ENCODE measurements at places on chromosomes 2 and 18.

GRCh38 chr18:13585379-13586153, 140.8 kb downstream of the FAM210A start:
- DNase-seq: no peak

- DNase-seq: no peak
These were observed 125.2 kb upstream of the PIK3C3 start for GRCh38 chr18:41829647-41830516.

DNA sequence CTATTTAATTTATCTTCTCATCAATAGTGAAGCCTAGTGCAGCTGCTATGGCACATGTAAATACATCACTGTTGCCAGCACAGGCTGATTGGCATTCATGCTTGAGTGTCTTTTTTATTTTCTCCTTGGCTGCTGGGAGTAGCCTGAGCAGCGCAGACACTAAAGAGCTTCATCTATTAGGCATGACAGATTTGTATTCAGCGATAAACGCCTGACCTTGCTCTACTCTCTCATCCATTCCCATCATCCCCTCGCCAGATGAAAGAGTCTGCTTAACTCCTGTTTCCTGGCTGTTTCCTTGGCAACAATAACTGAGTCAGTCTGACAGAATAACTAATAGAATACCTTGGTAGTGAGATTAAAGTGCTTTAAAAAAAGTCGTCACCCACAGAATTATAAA, 753.6 kb downstream of the DCC start:
- no peak for DNase-seq

DNA sequence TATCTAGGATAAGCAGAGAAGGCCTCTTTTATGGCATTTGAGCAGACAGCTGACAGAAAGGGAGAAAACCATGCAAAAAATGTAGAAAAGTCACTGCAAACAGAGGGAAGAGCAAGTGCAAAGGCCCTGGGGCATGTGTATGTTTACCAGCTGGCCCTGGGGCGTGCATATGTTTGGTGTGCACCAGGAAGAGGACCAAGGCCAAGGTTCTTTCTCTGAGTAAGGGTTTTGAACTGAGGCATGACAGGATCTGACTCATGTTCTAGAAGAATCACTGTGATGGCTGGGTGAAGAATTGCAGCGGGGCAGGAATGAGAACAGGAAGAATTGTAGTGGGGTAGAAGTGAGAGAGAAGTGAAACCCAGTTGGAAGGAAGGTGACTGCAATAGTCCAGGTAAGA, 69.6 kb downstream of the STEAP3 start:
- no peak for DNase-seq

GRCh38 chr18:68520406-68521075, 194.4 kb downstream of the TMX3 start:
- no peak for DNase-seq

- DNase-seq: no peak
These were observed 117.0 kb upstream of the SMIM21 start for GRCh38 chr18:75544496-75544895.

- DNase-seq: no peak
These were observed 3.0 kb upstream of the CCDC93 start for GRCh38 chr2:118016911-118017310.

DNA sequence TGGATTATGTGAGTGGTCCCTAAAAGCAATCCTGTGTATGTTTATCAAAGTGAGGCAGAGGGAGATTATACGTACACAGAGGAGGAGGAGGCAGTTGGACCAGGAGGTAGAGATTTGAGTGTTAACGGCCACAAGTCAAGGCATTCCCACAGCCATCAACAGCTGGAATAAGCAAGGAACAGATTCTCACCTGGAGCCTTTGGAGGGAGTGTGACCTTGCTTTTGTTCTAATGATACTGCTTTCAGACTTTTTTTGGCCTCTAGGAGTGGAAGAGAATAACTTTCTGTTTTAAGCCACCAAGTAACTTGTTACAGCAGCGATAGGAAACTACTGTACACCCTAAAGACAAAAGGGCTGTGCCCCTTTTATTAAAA, 18.1 kb downstream of the LCLAT1 start:
- DNase-seq: no peak

DNA sequence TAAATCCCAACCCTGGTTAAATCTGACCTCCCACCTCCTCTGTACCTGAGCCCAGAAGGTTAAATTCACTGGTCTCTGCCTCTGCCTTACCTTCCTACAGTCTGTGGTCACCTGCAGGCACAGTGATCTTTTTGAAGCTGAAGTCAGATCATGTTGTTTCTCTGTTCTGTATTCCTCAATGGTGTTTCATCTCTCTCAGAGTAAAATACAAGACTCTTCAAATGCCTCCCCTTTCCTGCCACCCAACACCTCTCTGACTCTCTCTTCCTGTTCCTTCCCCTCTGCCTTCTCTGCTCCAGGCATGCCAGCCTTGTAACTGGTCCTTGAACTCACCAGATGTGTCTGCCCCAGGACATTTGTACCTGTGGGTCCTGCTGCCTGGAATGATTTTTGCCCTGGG, 219.3 kb downstream of the UXS1 start:
- no peak for DNase-seq

DNA sequence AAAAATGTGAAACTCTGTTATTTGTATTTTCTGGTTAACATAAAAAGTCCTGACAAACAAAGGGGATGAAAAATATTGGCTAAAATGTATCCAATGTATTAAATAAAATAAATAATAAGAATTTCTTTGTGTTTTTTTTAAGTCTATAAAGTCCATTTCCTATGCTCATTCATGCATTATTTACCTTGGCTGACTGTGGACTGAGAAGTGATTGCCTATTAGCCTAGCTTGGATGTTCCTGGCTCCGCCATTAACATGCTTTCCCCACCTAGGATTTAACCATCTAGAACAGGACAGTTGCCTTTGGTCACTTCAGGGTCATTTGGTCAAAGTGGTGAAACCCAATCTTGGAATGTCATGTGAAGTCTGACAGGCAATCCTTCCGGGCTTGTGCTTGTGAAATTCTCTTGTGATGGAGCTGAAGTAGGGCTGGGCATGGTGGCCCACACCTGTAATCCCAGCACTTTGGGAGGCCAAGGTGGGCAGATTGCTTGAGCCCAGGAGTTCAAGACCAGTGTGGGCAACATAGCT, 60.4 kb upstream of the TANC1 start:
- DNase-seq: no peak
